ENCODE measurements at places on chromosomes 7 and 10.

DNA sequence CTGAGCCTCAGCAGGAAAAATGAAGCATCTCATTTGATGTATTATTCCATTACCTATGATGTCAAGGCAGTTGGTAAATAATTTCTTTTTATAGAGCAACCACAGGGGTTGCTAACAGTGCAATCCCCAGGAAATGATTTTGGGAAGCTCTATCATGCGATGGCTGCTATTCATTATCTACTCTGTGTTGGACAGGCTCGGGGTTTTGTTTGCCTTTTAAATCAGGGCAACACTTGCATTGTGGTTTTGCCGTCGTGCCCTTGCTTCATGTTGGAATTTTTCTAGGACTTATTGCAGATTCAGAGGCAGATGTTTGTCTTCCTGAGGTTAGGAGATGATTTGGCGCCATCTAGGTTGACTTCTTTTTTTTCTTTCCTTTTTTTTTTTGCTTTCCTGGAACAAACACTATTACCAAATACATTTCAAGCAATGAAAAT is 128.4 kb downstream of the BICC1 start:
- DNase-seq: peak; percentile 97

DNA sequence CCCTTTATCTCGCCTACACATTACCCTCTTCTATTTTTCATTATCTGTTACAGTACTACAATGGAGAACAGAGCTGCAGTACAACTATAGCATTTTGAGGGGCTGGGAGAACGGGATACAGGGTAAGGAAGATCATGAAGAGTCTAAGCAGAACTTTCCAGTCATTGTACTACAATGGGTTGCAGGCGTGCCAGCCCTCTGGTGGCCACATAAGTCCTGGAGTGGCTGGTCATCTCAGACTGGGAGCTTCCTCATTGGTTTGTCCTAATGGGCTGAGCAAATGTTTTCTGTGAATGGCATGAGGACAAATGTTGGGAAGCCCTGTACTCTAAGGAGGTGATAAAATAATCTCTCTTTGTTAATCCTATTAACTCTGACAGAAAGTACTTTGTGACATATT is 33.0 kb downstream of the TMEM106B start:
- peak; percentile 29 for DNase-seq

DNA sequence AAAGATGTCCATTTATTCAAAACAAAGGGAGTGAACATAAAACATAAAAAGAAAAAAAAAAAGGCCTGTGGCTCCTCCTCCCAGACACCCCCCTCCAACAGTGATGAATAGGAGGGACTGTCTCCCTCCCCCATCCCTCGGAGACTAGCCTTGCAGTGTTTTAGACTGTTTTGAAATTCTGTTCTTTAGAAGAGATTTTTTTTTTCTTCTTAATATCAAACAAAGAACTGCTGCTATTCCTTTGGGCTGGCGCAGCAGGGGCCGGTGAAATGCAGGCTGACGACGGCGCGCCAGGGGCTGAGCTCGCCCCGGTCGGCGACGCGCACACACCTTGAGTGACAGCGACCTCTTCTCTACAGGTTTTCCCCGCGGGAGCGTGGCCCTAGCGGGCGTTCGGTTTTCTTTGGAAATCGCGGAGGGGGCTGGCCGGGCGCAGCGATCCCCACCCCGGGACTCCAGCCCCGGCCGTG is at the start of gene LANCL2:
LANCL2 (plus strand) TSS at position 133 of the 470 bp plus-strand sequence. CDS start 689 bp downstream, outside the sequence.
- peak; percentile 43 for DNase-seq

GRCh38 chr7:151794508-151795167 is 82.3 kb downstream of the PRKAG2 start:
- DNase-seq: no peak

- no peak for DNase-seq
Measured at GRCh38 chr10:77386365-77386764, 251.2 kb downstream of the KCNMA1 start.

DNA sequence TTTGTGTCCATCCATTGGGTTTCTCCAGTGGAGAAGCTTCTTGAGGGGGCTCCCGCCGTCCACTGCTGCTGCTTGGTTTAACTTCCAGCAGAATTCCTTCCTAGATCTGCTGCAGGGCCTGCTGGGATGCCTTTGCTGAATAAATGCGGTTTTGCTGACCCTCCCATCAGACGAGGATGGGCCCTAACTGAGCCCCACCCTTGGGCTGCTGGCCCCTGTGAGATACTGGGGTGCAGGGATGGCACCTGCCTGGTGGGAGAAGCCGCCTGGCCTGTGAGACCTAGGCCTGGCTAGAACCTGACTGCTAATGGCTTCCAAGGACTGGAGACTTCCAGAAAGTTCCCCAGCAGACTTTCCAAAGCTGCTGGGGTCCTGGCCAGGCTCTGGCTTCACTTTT is 43.8 kb downstream of the ZNF467 start:
- DNase-seq: no peak

- no peak for DNase-seq
Measured at GRCh38 chr7:5682551-5683279, 98.7 kb downstream of the RNF216 start.

GRCh38 chr10:116742367-116743265 is at the start of gene HSPA12A:
HSPA12A (minus strand) TSS chr10:116742566; CDS start chr10:116742469, 97 bp downstream.
- DNase-seq: peak; percentile 88
